ENCODE measurements at places on chromosomes 12 and 14.

- no peak for DNase-seq
Measured at GRCh38 chr12:58347691-58348090, 406.3 kb downstream of the ATP23 start.

GRCh38 chr12:26176725-26177124 lies 18.6 kb upstream of the SSPN start:
- peak; percentile 72 for DNase-seq

GRCh38 chr14:34035177-34035933 lies 84.5 kb upstream of the EGLN3 start:
- DNase-seq = no peak

DNA sequence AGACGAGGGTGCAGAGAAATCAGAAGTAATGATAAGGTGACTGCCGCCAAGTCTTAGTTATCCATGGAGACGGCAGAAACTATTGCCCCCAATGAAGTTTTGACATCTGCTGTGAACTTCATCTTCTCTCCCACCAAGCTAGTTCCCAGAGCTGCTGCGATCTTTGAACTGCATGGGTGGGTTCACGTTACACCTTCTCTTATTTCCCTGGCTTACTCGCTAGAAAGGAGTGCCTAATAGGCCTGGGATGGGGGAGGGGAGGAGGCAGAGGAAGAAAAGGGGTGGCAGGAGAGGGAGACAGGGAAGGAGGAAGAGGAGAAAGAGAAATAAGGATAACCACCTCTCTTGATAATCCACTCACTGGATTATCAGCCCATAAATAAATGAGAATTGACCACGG lies 157.1 kb downstream of the NTF3 start:
- DNase-seq = no peak
